Muscle of leg (tissue), 16 donors: ENCODE measurements at places on chromosomes 12 and 14.

GRCh38 chr12:29655861-29656260 is 127.9 kb downstream of the TMTC1 start:
- no peak overlapping the region for H3K27ac ChIP-seq
- no peaks in the 10 kb centered on the region for H3K27me3 ChIP-seq
- peaks cover 2% of the 10 kb centered on the region for H3K4me1 ChIP-seq

- H3K4me1 ChIP-seq = peaks cover 62% of the 10 kb centered on the region
- no peaks in the 10 kb centered on the region for H3K27me3 ChIP-seq
- peak overlapping the region; percentile 86 for H3K27ac ChIP-seq
- DNase-seq = no peak
- no peak overlapping the region for H3K4me3 ChIP-seq
Observed at GRCh38 chr12:121632069-121632970, 6.0 kb downstream of the ORAI1 start.

GRCh38 chr14:55398679-55399078 is 13.0 kb downstream of the ATG14 start:
- no peaks in the 10 kb centered on the region for H3K27me3 ChIP-seq
- peaks cover 9% of the 10 kb centered on the region for H3K36me3 ChIP-seq
- no peak overlapping the region for H3K4me3 ChIP-seq
- H3K27ac ChIP-seq = peak overlapping the region; percentile 18
- DNase-seq = peak; percentile 64
- H3K4me1 ChIP-seq = no peaks in the 10 kb centered on the region

DNA sequence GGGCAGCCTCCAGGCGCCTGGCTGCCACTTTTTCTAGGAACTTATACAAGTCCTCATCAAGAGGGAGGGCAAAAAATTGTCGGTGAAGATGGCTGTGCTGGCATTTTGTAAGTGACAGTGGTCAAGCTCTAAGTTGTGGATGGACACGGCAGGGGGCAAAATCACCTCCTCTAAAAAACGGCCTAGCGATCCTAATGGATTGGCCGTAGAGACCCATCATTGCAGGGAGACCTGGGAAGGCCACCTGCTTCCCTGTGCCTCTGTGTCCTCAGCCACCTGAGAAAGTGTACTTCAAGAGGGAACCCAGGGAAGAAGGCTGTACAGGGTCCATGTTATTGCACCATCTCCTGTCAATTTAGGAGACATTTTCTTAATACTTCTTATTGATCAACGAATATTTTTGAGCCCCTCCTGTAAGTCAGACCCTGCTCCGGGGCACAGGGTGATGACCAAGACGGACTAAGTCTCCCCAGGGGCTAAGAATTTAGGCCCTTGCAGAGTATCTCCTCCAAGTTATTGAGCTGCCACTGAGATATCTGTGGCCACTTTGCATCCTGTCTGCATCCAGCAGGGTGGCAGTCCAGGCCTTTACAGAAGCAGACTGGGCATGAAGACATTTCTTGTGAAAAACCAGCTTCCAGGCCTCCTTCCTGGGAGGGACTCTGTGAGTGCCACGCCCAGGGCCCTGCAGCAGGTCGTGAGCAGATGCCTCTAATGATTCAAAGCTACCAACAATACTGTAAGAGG is 40.5 kb downstream of the PSMA6 start:
- H3K4me3 ChIP-seq = no peak overlapping the region
- no peaks in the 10 kb centered on the region for H3K36me3 ChIP-seq
- H3K27me3 ChIP-seq = no peaks in the 10 kb centered on the region

DNA sequence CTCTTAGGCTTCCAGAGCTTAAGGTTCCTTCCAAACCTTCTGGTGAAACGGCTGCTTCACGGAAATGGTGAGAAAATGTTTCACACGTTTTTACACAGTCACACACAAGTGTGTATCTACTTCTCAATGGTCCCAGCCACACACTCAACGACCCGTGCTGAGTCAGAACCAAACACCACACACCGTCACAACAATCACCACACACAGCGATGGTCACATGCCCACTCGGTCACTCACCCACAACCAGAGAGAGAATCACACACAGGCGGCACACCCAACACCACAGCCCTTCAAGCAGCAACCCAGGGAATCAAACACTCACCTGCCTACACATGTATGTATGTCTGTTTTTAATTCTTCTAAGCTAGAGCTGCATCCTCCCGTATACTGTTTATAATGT is 12.6 kb upstream of the PLEKHD1 start:
- no peaks in the 10 kb centered on the region for H3K27me3 ChIP-seq
- H3K36me3 ChIP-seq = no peaks in the 10 kb centered on the region
- H3K27ac ChIP-seq = no peak overlapping the region
- no peak for DNase-seq
- H3K4me3 ChIP-seq = no peak overlapping the region
